ENCODE measurements at places on chromosomes 4 and X.

GRCh38 chr4:11698846-11699590, 270.3 kb upstream of the HS3ST1 start:
- DNase-seq, result no peak

DNA sequence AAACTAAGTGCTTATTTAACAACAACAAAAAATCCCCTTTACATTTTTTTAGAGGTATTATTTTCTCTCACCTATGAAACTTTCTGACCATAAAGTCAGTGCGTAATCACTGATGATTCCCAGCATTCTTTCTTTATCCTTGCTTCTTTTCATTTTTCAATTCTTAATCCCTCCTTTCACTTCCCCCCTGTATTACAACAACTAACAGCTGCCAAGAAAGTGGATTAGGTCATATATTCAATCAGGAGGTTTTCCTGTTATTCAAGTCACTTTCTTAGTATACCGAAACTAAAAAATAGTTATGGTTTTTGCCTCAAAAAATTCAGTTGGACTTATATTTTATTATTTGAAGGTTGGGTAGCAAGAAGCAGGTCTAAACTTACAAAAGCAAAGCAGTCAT, 2.1 kb upstream of the STAP1 start:
- no peak for DNase-seq

- no peak for DNase-seq
These were observed 1977.2 kb downstream of the PCDH7 start for GRCh38 chr4:32697281-32697814.

DNA sequence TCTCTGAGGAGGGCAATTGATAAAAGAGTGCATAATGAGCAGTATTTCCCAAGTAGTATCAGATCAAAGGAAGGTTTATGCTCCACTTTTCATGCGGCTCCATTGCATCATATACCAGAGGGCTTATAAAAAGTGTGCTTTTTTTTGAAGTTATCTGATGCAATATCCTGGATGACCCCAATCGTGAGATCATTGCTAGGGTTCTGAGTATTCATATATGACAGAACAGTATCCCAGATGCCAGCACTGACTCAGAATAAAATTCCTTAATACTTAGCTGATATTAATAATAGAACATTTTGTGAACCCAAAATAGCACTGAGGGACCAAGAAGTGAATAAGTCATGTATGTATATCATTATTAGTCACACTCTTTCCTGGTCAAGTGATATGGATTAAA, 945.5 kb upstream of the AGA start:
- DNase-seq, result no peak

- peak; percentile 44 for DNase-seq
These were observed 59.1 kb downstream of the MRPL1 start for GRCh38 chr4:77921701-77922100.

- no peak for DNase-seq
These were observed at the start of gene ELF4 for GRCh38 chrX:130110379-130111219. TSS of gene ELF4 (minus strand) at chrX:130110497. CDS start at chrX:130081330, 29,167 bp downstream.

DNA sequence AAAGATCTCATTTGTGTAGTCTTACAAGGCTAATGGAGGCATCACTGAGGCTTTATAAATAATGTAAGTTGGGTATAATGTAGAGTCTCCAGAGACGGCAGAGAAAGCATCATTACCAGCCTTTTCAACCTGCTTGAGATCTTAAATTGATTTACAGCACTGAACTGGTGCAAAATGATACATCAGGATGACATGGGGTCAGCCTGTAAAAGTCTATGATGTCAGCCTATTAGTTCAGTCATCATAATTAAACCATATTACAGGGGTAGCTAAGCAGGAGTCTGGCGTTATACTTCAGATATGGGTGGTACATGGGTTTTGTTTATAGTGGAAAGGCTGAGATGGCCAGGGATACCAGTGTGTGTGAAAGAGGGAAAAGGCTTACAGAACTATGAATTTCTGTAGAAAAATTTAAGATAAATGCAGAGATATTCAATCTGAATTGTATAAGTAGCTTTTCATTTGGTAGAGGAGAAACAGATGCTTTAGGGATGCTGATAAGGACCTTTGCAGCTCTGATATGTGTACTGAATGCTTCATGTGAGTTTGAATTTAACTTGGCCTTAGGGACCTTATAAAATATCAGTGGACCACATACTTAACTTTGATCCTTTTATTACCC, 2.7 kb downstream of the SMAD1 start:
- no peak for DNase-seq

DNA sequence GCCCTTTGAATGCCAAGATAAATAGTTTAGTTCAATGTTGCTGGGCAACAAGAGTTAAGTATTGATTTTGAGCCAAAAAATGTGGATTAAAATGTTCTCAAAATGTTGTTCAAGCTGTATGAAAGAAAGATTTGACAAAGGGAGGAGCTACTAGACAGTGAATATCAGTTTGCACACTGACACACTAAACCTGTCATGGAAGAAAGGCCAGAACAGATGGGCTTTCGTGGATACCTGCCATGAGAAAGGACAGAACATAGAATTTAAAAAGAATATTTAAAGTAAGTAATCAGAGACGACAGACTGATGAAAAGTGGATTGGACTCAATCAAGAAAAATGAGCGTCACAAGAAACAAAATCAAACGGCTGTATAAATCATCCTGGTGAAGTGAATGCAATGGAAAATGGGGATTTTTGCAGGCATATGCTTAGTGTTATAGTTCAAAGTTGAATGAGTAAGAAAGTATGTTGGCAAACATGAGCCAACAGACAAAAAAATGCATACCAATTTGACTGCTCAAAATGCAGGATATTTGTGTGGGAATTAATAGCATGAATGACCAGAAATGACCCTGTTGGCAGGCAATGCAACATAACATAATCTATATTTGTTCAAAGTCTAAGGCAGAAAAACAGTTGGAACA, 7.4 kb downstream of the PCDH18 start:
- no peak for DNase-seq

GRCh38 chr4:129950217-129950616, 854.3 kb downstream of the C4orf33 start:
- DNase-seq, result no peak
